ENCODE measurements at places on chromosomes 16 and 17.

DNA sequence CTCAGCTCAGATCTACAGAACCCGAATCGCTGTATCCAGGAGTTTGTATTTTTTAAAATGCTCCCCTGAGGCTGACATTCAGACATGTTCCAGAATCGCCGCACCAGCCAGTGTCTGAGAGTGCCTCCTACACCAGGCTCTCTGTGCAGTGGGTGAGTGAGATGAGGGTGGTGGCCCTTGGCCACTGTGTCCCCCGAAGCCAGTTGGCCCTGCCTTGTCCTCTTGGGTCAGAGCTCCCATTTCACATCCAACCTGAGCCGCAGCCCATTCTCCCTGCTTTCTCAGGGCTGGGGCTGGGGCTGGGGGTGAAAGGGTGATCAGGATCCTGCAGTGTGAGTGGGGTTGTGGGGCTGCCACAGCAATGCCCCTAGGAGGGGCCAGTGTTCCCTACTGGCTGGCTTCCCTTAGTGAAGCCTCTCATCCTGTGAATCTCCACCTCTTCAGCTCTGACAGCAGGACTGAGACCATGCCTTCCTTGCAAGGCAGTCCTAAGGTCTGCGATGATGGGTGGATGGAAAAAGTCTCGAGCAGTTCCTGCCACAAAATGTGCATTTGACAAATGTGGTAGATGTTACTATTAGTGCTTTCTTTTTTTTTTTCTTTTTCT is 12.9 kb upstream of the MYCBPAP start:
- DNase-seq = no peak

DNA sequence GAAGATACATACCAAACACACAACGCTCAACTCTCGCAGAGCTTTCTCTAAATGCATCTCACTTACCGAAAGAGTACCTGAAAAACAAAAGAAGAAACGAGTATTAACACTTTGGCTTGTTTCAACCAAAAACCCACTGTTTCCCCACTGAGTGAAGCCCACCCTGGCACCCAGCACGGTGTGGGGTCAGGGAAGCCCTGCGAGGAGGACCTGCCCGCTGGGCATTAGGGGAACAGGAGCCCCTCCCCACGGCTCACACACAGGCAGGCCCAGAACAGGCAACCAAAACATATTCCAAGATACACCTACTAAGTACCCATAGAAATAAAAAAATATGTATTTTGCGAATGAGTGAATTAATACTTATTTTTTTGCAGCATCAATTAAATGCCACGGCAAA is 36.6 kb downstream of the LMF1 start:
- no peak for DNase-seq

GRCh38 chr16:66596986-66597848 is 7.3 kb upstream of the CMTM3 start:
- DNase-seq = no peak

- no peak for DNase-seq
Measured at GRCh38 chr16:67651847-67652246, 6.9 kb downstream of the CARMIL2 start.

GRCh38 chr17:39164675-39165143 is 1.3 kb downstream of the ARL5C start:
- DNase-seq = peak; percentile 94

- peak; percentile 64 for DNase-seq
Measured at GRCh38 chr16:56257239-56257638, 66.0 kb downstream of the GNAO1 start.

DNA sequence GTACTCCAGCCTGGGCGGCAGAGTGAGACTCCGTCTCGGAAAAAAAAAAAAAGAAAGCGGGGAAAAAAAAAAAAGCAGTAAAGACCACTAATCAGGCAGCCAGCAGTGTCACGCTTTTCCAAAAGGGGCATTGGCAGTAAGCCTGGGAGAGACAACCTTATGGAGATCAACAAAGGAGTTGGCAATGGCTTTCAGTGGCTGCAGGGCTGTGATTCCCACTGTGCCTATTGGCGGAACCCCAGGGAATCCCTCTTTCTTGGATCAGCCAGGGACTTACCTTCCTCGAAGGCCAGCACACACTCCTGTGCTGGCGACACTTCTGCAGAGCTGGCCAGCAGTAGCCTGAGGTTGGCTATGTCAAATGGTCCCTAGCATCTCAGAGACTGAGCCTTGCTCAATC is 43.2 kb upstream of the ZFHX3 start:
- DNase-seq = no peak

DNA sequence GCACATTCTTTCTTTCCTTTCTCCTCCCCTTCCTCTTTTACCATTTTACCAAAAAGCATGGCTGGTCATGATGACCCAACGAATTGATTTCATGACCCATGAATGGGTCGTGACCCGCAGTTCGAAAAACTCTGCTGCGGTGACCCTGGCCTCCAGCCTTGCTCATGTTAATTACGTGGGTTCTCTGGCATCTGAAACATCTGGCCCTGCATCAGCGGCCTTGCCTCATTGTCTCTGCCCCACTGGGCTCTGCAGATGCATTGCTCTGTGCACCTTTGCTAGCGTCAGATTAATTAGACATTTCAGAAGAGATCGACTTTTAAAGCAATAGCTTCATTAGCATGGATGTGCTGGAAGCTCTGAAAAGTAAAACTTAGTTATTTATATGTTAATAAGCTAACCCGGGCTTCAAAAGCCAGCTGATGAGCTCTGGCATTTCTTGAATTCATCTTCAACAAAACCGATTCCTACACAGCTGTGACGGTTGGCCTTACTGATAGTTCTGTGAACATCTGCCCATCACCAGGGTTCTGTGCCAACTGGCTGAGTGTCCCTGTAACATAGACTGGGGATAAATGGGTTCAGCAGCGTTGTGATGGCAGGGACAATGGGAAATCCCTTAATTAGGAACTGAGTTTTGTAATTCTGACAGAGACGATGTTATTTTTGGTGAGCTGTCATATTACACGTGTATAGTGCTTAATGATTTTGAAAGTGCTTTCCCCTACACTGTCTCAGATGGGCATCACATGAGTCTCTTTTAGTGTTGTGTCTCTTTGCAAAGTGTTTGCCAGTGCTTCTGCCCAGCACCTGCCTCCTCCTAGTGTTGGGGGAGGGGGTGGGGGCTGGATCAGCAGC is 225.9 kb upstream of the EEF2KMT start:
- DNase-seq = no peak

- DNase-seq = peak; percentile 49
Measured at GRCh38 chr16:73057291-73058210, 9.6 kb upstream of the ZFHX3 start.

Data from EH (cell line).